ENCODE measurements at places on chromosomes 5 and 9.
A peak's percentile ranks its signal among the peaks of the same experiment; 100 is the strongest.

DNA sequence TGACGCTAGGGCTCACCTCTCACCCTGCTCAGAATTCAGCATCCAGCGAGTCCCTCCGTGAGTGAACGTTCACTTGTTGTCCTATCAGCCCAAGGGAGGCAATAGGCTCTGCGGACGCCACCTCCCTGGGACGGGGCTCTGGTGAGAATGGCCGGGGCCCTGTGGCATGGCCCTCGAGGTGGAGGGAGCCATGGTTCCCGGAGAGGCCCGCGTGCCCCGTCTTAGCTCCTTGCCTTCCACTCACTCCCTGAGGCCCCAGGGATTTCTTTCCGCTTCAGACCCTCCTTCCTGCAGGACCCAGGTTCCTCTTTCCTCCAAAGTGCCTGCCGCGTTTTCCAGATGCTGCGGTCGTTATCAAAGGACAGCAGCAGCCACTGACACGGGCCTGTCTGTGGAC lies 21.5 kb downstream of the EXOC3 start:
- DNase-seq: no peak

GRCh38 chr9:80899208-80899607 lies 790.1 kb downstream of the TLE1 start:
- DNase-seq: no peak

DNA sequence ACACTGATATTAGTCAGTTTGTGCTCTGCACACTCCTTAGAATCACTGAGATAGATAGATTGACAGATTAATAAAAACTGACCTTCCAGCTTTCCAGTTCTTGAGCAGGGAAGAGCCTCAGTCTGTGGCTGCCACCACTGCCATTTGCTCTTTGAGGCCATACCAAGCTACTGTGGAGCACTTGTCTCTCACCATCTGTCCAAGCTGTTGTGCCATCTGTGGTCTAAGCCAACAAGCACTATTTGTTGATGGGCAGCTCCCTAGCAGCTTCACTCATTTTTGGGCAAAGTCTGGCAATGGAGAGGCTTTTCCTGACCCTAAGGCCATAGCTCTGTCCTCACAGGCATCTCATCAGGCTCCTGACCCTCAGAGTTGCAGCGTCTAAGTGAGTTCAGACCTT lies 30.4 kb downstream of the HTR1A start:
- DNase-seq: no peak

DNA sequence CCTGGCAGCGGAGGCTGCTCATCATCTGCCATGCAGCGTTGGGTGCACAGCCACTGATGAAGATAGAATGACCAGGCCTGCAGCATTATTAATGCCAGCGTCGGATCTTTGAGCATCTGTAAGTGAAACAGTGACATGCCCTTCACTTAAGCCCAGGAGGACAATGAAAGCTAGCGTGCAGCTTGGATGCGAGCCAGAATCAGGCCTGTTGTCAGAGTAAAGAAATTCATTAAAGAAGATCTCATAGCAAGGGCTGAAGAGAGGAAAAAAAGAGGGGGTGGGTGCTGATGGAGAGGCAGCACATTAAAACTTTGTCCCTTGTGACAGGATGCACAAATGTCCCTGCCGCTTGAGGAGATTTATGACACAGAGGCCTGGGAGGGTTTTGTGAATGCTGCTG lies 186.1 kb upstream of the MAST4 start:
- no peak for DNase-seq

- DNase-seq: no peak
Measured at GRCh38 chr5:120910629-120911028, 446.5 kb downstream of the PRR16 start.

GRCh38 chr9:3346549-3346948 lies 179.3 kb downstream of the RFX3 start:
- DNase-seq: no peak

DNA sequence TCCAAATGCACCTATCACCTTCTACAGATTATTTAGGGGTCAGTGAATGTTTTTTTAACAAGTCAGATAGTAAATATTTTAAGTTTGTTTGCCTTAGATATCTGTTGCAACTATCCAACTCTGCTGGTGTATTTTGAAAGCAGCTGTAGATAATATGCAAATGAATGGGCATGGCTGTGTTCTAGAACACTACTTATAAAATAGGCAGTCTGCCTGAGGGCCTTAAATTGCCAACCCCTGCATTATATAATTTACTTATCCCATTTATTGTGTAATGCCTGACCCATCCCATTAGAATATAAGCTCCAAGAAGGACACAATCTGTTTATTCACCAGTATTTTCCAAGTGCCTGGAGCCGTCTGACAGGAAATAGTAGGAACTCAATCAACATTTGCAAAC lies 149.0 kb downstream of the TTC39B start:
- DNase-seq: no peak

DNA sequence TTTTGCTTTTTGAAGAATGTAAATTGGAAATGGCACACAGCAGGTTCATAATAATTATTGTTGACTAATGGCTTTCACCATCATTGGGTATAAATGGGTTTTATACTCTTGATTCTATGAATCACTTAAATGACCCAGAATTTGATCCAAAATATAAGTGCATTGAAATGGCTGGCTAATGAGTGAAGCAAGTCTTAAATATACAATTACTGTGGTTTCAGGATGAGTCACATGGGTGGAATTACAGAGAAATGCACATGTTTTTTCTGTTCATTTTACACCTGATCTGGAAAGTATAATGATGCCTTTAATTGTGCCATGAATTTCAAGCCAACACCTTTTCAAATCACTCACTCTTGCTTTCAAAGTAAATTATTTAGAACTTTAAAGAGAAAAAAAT lies 380.8 kb upstream of the CD180 start:
- DNase-seq: no peak

GRCh38 chr5:141623186-141623585 lies 4.4 kb upstream of the DIAPH1 start:
- DNase-seq: no peak

DNA sequence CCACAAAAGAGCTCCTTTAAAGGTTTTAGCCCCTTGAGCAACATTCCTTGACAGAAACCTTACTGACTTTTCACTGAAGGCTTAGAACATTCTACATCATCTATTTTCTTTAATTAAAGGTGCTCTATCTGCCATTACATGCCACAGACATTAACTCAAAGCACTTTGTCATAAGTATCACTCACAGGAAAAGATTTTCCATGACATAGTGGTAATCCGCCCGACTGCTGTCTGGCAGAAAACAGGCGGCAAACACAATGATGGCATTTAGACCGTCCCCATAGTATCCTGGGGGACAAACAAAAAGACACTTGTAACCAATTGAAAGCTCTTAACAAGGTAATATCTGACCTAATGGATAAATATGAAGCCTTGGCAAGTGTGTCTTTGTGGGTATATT lies 126.2 kb upstream of the PCA3 start:
- DNase-seq: no peak

GRCh38 chr5:14778792-14779070 lies 92.8 kb downstream of the ANKH start:
- DNase-seq: no peak

- no peak for DNase-seq
Measured at GRCh38 chr9:79246170-79246569, 325.6 kb upstream of the TLE4 start.

DNA sequence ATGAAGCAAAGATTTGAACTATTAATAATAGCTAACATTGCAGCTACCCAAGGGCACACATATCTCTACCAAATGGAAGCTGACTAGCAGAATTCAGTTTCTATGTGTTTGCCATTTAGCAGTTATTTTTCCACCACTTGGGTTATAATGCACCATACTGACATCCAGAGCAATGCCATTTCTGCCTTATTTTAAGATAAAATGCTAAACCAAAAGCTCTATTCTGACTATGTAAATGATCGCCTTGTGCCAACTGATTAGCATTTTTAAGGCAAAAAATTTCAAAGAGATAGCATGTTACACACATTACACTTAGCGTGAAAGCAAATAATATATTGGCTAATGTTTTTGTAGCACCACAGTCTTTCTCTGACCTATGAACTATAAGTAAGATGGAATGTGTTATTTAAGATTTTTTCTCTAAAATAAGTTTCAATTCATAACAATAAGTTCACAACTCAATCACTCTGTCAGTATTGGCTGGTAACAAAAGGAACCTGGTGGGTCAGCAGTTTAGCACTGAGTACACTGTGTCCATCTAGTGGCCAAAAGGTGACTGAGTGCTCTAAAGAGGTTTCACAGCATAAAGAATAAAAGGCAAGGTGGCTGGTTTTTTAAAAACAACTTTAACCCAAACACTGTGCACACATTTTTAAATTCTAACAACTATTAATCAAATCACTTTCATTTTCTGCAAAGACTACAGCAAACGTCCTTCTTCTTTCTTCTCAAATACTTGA lies 443.5 kb downstream of the PDE4D start:
- no peak for DNase-seq

DNA sequence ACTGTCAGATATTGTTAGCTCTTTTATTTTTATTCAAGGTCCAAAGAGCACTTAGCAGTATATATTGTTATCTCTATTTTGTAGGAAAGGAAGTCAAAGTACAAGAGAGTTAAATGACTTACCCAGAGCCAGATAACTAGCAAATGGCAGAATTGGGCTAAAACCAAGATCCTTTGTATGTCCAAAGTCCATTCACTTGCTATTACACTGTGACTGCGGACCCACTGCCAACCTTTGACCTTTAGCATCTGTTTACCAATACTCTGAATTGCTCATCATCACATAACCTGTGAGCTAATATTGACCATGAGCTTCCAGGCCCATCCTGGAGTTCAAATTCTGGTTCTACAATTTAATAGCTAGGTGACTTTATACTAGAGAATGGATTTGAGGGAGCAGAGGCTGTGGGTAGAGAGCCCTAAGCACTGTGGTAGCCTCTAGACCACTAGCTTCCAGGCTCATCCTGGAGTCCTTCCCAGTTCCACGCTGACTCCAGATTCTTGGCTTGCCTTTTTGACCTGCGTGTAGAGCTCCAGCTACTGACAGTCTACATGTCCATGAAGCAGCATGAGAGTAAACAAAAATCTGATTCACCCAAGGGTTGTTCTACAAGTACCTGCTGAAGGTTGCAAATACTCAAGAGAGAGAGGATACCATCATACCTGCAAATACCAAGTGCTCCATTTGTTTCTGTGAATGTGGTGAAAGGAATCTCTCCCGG lies 424.0 kb downstream of the SH3GL2 start:
- DNase-seq: no peak

DNA sequence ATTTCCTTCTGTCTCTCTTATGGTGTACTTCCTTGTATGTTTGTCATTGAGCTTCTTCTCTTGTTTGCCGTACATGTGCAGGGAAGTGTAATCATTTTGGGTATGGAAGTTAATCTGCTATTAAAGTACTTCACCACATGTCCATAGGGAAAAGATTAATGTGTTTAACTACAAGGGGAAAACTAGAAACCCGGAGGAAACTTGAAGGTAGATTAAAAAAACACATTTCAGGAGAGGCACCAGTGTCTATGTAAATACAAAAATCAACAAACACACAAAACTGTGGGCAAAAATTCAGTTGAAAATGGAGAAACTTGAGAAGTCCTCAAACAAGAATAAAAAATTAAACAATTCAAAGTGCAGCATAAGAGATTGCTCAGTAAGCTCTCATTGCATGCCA lies 166.4 kb downstream of the PBX3 start:
- no peak for DNase-seq

DNA sequence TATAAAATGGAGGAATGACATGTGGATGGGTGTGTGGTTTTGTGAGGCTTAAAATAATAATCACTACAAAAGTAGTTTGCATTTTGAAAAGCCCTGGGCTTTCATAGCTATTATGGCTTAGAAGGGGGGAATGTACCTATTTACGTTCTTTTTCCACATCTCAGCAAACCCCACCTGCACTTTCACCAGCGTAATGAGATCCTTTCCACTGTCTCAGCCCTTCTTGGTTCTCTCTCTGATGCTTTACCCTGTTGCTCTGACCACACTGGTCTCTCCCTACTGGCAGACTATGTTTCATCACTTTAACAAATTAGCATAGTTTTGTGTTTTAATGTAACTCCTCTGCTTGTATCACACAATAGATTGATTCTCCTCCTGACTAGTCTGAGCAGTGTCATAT lies 234.6 kb downstream of the DMRT2 start:
- no peak for DNase-seq

- DNase-seq: no peak
Measured at GRCh38 chr9:88502552-88503034, 32.4 kb upstream of the NXNL2 start.

DNA sequence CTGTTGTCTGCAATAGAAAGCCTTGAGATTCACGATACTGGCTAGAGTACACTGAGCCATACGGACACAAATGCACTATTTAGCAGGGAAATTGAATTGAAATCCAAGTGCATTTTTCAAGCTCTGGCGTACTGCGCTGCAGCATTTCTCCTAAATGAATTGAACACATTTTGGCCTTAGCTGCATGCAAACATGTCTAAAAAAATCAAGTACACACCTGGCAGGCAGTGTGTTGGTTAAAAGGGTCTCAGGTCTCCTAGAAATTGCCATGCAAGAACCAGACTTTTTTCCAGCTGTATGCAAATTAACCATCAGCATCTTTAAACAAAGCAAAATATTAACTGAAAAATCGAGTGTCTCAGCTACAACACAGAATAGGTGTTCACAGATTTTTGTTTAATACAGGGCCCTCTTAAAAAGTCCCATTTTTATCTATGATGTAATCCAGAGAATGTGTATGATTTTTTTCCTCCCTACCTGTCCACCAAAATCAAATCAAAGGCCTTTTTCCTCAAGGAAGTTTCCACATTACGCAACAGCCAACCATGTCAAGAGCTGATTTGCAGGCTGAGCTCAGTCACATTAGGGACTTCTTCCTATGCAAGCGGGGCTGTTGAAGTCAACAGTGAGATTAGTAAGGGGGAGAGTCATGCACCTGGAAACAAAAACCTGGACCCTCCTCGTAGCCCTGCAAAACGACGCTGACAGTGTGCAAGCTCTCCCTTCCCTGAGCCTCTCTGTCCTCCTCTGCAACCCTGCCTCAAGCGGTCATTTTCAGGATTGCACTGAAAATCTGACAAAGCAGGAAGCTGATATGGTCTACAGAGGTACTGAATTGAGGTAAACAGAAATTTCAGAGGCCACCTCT lies 14.1 kb upstream of the SFXN1 start:
- no peak for DNase-seq

- DNase-seq: no peak
Measured at GRCh38 chr5:68332556-68332955, 117.0 kb downstream of the PIK3R1 start.

- DNase-seq: no peak
Measured at GRCh38 chr5:113804943-113805342, 291.4 kb downstream of the YTHDC2 start.

GRCh38 chr5:138660051-138660572 lies 84.9 kb upstream of the HSPA9 start:
- no peak for DNase-seq

- peak; percentile 71 for DNase-seq
Measured at GRCh38 chr5:138641547-138642298, 66.5 kb upstream of the HSPA9 start.

GRCh38 chr5:168347368-168348083 lies 56.1 kb downstream of the WWC1 start:
- DNase-seq: no peak

GRCh38 chr5:68641211-68641610 lies 425.7 kb downstream of the PIK3R1 start:
- DNase-seq: no peak

- peak; percentile 36 for DNase-seq
Measured at GRCh38 chr5:173981185-173981761, 7.7 kb upstream of the C5orf47 start.

All from hematopoietic multipotent progenitor cell treated with erythropoietin and hydrocortisone succinate and interleukin-3 and kit ligand, for 17 days (in vitro differentiated cells).